ENCODE measurements at places on chromosomes 2 and 18.

GRCh38 chr2:106185475-106186184 is 8.5 kb downstream of the UXS1 start:
- no peak for DNase-seq

GRCh38 chr2:170713543-170714380 is 1.4 kb upstream of the SP5 start:
- no peak for DNase-seq

GRCh38 chr2:75525434-75526310 is 35.1 kb downstream of the EVA1A start:
- no peak for DNase-seq

DNA sequence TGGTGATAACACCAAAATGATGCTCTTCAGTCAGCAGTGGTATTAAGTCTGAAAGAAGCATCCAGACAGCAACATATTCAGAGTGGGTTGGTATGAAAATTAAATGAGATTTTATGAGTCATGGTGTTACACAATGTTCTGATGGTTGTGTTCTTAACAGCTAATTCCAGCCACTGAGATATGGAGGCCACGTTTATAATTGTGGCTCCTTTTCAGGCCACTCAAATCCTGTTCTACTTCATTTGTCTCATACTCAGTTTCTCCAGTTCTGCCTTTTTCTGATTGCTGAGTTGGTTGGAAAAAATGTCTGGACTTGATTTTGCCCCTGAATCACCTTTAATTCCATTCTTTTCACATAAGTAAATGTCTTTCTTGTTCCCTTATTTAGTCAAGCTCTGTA is 162.7 kb upstream of the COL3A1 start:
- no peak for DNase-seq

- no peak for DNase-seq
Observed at GRCh38 chr2:113973810-113974209, 83.9 kb downstream of the ACTR3 start.

DNA sequence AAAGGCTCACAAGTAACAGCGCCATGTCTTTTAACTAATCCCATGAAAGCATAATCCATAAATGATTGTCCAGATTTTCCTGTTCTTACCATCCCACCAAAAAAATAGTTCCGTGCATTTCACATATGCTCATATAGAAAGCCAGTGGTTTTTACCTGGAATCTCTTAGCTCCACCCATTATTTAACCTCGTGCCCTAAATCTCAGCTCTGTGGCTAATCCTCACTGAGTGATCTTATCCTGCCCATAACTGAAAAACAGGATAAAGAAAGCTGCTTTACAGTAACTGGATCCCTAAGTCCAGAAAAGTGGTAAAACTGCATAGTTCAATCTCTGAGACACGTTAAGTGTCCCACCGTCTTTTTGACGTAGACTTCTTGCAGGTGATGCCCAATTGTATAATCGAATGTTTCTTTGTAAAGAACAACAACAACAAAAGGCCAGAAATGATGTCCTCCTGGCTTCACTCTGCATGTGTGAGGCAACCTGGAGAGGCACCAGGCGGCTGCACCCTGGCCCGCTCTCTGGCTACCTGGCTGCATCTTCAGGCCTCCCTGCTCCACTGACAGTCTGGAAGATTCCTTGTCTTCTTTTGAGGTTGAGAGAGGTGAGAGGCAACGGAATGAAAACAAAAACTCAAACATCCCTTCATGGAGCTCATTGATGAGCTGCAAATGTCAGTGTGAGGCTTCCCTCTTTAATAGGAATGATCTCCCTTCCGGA is 38.6 kb downstream of the FEZ2 start:
- no peak for DNase-seq

DNA sequence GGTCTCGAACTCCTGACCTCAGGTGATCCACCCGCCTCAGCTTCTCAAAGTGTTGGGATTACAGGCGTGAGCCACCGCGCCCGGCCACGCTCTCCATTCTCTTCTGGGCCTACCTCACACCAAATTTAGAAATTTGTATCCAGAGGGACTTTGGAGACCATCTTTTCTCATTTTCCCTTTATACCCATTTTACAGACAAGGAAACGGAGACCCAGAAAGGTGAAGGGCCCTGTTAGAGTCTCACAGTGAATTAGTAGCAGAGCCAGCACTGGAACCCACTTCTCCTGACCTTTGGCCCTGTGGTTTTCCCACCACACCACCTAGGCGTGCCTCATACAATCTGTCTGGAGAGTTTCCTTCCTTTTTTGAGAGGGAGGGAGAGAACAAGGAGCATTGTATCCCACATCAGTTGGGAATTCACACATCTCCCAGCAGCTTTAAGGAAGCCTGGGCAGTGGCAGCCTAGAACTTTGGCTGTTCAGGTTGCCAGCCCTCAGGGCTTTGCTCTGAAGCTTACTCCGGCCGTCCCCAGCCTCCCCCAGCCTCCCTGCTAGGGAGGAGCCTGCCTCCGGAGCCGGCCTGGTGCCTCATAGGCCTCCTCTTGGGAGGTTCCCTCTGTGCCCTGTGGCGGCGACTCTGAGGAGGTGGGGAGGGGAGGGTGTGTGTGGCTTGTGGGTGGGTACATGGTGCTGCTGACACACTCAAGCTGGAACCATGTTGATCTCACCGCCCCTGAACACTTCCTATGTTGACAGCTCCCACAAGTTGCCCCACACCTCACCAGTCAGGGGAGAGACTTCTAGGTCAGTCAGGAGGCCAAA is 13.8 kb downstream of the FOSL2 start:
- no peak for DNase-seq

- peak; percentile 75 for DNase-seq
Observed at GRCh38 chr2:61763605-61764034, 90.2 kb downstream of the FAM161A start.

DNA sequence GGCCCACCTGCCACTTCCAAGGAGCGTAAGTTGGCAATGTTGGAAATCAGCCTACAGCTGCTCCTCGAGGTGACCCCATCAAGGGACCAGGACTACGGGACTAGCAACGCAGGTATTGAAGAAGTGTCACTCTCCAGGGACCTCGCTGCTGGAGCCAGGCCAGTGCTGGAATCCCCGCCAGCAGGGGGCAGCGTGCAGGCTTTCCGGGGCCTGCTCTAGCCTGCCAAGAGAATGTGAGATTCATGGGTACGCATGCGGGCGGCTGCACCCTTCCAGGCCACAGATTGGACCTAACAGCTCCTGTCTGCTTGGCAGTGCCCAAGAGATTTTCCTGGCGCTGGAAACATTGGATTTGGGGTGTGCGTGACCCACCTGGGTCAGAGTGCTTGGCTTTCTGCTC is 182.8 kb upstream of the RAB12 start:
- DNase-seq = no peak

- DNase-seq = peak; percentile 26
Observed at GRCh38 chr2:226048611-226049010, 649.1 kb downstream of the NYAP2 start.

DNA sequence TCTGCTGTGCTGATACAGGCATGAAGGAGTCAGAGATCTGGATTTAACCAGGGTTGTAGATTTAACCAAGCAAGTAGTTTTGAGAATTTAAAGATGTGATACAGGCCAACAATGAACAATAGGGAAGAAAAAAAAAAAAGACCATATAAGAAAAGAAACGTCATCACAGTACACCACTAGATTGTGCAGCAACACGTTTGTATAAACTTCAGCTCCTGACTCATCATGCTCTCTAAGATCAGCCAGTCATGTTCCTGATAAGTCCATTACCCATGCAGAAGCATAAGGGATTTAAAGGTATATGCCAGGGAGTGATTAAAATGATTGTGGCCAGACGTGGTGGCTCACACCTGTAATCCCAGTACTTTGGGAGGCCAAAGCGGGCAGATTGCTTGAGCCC is 22.3 kb upstream of the ERICH2 start:
- DNase-seq = peak; percentile 8

- no peak for DNase-seq
Observed at GRCh38 chr18:45682181-45682580, 41.8 kb upstream of the SLC14A1 start.

DNA sequence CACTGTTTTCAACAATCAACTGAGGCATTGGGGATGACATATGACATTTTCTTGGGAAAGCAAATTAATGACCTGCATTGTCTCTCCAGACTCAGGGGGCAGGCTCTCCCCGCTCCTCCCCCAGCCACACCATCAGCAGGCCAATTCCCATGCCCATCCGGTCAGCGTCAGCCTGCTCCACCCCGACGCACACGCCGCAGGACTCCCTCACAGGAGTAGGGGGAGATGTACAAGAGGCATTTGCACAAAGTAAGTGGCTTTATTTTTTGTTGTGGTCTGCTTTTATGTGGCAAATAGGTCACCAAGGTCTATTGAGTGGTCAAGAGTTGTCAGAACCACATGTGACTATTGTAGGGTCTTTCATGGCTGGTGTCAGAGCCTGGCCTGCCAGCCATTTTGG is 165.1 kb downstream of the DTNA start:
- DNase-seq = no peak

GRCh38 chr18:10588975-10589374 is 63.1 kb downstream of the NAPG start:
- DNase-seq = no peak

DNA sequence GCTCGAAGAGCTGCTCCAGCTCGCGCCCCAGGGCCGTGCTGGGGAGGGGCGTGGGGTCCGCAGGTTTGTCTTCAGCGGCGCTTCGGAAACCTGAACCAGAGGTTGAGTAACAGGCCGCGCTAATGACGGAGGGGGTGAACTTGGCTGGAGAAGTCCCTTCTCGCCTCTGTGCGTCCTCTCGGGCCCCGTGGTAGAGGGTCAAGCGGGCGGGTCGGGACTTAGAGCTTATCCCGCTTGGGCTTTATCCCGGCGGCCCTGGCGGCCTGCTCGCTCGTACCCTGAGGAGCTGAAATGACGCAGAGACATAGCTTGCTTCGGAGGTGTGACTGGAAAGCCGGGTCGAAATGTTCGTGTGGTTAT is 479 bp downstream of the RNMT start:
- DNase-seq = peak; percentile 34

DNA sequence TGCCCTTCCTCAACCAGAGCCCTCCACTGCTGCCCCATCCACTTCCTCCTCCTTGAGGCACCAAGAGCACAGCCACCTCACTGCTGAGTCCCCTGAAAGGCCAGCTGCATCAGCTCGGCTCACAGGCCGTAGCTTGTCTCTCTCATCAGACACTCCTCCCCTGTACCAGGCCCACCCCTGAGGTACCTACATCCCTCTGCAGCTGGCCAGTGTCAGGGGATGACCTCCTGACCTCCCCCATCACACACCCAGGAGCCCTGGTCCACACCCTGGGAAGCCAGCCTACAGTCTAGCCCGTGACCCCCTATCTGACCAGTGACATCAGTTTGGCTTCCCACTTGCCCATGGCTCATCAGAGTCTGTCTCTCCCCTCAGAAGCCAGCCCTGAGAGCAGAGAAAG is 205.6 kb downstream of the TNS1 start:
- peak; percentile 7 for DNase-seq

DNA sequence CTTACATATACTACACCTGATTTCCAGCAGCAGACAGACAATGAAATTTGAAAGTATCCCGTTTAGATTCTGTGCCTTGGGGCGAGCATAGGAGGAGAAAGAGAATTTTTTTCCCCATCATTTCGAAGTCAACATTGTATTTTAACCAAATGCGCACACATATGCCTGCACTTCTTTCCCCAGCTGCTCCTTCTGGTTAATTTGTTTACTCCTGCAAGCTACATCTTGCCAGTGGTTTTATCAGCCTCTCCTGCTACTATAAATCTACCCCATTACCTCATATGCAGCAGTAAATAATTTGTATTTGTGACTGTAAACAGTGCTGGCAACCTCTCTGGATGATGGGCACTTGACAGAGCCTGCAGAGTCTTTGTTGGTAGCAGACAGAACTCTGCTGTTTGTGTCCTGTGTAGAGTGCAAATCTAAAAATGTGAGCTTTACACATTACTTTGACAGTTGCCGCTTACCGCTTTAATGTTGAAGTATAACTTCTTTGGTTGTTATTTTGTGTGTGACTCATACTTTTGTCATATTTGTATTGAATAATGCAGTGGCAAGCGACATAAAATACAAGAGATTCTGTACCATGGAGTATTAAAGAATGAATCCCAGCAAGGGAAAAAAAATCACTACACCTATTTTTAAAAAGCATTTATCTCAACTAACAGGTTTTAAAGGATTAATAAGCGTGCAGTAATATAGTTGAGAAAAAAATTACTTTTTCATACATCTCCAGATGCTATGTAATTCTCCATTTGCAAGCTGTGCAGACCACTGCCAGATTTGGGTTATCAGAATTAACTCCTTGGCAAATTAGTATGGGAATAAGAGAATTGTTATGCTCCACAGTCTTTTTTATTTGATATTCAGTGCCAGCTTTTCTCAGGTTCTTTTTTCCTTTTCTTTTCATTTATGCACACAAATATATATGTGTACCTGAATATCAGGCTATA is 536.8 kb downstream of the XIRP2 start:
- DNase-seq = no peak

DNA sequence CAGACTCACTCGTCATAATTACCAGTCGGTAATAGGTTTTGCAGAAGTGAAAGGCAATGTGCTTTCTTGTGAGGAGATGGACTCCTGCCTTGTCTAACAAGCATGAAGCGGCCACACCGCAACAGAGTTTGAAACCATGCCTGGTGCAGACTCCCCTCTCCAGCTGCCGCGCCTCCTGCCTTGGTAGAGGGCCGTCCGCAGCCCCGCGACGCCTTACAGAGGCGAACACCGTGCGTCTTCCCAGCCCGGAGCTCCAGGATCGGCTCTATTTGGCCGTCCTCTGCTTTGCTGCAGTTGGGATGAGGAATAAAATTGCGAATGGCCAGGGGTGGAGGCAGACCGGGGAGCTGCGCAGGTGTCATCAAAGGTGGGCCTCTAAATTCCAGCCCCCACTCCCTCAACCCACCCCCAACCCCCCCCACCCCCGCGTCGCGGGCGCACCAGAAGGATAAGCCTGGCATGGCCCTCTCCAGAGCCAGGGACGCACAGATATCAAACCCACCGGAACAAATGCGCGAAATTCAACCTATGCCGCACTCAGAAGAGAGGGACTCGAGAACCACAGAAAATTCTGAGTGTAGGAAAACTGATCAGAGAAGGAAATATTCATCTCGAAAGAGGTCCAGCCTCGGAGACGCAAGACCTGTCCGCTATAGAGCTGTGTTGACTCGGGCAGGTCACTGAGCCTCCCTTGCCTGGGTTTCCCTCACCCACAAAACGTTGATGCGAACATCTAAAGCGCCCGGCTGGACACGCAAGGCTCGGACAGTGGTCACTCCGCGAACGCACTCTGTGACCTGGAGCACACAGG is 1.1 kb downstream of the TRABD2A start:
- no peak for DNase-seq

DNA sequence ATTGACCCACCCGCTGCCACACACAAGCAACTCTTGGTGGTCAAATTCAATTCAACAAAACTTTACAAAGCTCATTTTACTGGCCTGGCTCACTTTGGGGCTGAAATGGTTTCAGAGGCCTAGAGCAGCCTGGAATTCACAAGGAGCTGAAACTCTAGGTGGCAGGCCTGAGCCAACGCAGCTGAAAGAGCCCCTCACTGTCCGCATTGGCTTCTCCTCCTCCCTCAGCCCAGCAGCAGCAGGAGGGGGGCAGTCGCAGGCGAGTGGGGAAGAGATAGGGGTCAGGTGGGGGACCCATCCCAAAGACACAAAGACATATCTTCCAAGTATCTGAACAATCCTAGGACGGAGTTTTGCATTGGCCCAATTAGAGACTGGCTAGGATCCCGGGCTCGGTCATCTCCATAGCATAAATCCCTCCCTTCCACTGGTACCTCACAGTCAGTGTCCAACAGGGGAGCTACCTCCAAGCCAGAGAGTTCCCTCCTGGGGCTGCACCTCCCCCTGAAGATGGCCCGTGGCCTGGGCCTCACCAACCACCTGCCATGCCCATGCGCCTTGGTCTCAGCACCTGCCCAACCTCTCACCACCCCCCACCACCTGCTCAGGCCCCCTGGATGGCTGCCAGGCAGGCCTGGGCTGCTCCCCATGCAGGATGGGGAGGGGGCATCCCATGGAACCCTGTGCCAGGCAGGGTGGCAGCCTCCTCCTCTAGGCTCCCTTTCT is 113.4 kb downstream of the ZBTB7C start:
- no peak for DNase-seq

Data from hepatic stellate cell (primary cell).